ENCODE measurements at places on chromosomes 12 and 14. TPM values are rescaled to one million over a fixed set of nuclear protein-coding genes. Genes with fewer than 3 reads are reported as not detected.

Gene ST8SIA1
- total RNA-seq: 11.2 TPM

- no peaks in the 10 kb centered on the region for H3K27me3 ChIP-seq
- no peak overlapping the region for H3K27ac ChIP-seq
- DNase-seq: no peak
- no peaks in the 10 kb centered on the region for H3K4me1 ChIP-seq
Observed at GRCh38 chr12:61414470-61414869, 845.7 kb upstream of the USP15 start.

GRCh38 chr12:56599797-56600196 is 30.3 kb downstream of the BAZ2A start:
- no peak overlapping the region for H3K27ac ChIP-seq
- DNase-seq: no peak
- no peaks in the 10 kb centered on the region for H3K36me3 ChIP-seq
- no peak overlapping the region for H3K4me3 ChIP-seq

DNA sequence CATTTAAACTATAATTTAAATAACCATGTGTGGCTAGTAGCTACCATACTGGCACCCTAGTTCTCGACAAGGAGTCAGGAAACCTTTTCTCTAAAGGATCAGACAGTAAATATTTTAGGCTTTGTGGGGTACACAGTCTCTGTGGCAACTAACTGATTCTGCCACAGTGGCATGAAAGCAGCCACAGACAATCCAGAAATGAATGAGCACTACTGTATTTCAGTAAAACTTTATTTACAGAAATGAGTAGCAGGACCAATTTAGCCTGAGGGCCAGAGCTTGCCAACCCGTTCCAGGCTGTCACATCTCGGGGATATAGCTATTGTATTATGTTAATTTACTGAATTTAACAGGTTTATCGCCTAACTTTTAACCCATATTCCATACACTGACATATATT is 278.7 kb downstream of the ITPR2 start:
- no peaks in the 10 kb centered on the region for H3K4me1 ChIP-seq
- H3K36me3 ChIP-seq: no peaks in the 10 kb centered on the region
- DNase-seq: no peak
- no peak overlapping the region for H3K4me3 ChIP-seq

DNA sequence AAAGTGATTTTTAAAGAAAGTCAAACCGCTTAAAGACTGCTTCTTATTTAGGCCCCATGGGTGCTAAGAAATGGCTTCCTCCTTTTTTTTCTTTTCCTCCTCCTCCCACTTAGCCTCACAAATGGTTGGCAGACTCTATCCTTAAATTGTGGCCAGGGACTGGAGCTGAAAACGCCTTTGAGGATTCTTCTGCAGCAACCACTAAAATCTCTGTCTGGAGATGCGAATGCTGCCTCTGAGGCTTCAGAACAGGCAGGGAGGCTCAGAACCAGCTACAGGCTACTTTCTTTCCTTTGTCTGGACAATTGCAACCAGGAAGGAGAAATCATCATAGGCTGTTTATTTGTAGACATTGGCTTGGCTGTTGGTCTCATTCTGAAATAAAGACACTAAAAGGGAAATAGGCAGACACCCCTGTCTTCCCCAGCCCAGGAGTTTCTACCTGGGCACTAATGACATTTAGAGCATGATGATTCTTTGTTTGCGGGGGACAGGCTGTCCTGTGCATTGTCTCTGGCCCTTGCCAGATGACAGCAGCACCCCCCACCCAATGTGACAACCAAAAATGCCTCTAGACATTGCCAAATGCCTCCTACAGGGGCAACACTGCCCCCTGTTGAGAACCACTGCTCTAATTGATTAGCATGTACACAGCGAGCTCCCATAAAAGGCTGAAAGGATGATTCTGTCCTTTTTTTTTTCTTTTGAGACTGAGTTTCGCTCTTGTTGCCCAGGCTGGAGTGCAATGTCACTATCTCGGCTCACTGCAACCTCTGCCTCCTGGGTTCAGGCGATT is 50.3 kb downstream of the MAP1LC3B2 start:
- DNase-seq: no peak
- peaks cover 7% of the 10 kb centered on the region for H3K4me1 ChIP-seq
- H3K36me3 ChIP-seq: no peaks in the 10 kb centered on the region

Data from uterus (tissue), 4 donors.